ENCODE measurements at places on chromosomes 13 and 19.

- no peak for DNase-seq
Observed at GRCh38 chr13:103557878-103558277, 491.7 kb upstream of the SLC10A2 start.

DNA sequence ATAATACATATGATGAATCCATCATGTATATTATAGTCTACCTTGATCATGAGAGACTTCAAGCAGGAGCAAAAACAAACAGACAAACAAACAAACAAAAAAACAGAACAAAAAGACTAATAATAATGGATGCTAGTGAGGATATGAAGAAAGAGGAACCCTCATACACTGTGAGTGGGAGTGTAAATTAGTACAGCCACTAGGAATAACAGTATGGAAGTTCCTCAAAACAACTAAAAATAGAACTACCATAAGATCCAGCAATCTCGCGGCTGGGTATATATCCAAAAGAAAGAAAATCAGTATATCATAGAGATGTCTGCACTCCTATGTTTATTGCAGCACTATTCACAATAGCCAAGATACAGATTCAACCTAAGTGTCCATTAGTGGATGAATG lies 7.0 kb upstream of the DLEU7 start:
- no peak for DNase-seq

DNA sequence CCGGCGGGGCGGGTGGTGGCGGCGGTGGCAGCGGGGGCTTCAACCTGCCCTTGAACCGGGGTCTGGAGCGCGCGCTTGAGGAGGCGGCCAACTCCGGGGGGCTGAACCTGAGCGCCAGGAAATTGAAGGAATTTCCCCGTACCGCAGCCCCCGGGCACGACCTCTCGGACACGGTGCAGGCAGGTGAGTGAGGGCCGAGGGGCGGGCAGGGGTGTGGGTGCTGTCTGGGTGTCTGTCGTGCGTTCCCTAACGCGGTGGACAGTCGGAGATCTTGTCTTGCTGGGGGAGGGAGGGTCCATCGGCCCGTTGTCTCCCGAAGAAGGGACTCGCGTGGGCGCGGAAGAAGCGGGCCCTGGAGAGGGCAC lies 533 bp downstream of the LRCH1 start:
- DNase-seq, result no peak

DNA sequence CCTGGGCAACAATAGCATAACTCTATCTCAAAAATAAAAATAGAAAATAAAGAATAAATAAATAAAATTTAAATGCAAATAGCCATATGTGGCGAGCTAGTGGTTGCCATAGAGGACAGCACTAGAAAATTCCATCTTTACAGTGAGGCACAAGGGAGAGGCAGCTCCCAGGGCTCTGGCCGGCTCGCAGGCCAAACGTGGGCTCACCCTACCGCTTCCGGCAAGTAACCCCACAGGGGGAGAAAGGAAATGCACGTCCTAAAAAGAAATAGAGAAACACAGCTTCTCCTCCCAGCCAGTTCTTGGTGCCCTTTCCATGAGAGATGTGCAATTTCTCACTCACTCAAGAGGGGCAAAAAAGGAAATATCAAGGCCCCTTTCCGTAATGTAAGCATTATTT lies 12.4 kb upstream of the GRWD1 start:
- DNase-seq, result no peak

- DNase-seq, result no peak
Observed at GRCh38 chr19:48968813-48969218, 3.7 kb downstream of the FTL start.

GRCh38 chr13:20921572-20921971 lies 19.0 kb upstream of the XPO4 start:
- DNase-seq, result no peak

- DNase-seq, result peak; percentile 73
Observed at GRCh38 chr13:28744091-28744536, 25.3 kb upstream of the SLC46A3 start.

DNA sequence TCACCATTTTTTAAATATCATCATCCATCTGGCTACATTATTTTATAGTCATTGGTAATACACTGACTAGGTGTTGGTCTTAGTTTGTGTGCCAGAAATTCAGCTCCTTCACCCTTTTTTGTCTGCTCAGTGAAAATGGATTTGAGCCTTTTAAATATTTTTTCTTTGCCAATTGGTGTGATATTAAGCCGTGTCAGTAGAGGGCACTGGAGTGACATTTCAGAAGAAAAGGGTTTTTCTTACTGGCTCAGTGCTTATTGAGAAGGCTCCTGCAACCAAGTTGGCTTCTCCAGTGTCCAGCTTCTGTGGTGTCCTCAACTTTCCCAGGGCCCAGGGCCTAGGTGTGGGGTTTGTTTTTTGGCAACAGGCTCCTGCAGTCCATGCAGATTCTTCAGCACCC lies 546.6 kb downstream of the DACH1 start:
- no peak for DNase-seq

GRCh38 chr19:39906283-39906682 lies 28.2 kb downstream of the FCGBP start:
- DNase-seq, result no peak

DNA sequence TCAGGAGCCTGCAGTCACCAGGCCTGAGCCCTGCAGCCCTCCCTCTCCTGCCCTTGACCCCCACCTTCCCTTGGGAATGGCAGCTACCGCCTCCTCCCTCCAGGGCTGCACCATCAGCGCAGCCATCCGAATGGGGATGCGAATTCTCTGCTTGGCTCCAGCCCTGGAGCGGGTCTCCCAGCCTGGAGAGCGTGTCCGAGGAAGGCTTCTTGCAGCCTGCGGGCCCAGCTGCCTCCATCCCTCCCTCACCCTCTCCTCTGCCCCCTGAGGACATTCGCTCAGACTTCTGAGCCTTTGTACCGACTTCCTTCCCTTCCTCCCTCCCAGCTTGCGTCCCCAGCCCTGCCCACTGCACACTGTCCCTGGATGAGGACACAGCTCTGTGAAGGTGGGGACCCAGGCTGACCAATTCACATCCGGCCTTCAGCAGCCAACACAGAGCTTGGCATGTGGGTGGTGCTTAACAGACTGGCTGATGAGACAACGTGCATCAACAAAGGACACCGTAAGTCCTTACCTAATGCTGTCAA lies 6.0 kb upstream of the NKPD1 start:
- no peak for DNase-seq

DNA sequence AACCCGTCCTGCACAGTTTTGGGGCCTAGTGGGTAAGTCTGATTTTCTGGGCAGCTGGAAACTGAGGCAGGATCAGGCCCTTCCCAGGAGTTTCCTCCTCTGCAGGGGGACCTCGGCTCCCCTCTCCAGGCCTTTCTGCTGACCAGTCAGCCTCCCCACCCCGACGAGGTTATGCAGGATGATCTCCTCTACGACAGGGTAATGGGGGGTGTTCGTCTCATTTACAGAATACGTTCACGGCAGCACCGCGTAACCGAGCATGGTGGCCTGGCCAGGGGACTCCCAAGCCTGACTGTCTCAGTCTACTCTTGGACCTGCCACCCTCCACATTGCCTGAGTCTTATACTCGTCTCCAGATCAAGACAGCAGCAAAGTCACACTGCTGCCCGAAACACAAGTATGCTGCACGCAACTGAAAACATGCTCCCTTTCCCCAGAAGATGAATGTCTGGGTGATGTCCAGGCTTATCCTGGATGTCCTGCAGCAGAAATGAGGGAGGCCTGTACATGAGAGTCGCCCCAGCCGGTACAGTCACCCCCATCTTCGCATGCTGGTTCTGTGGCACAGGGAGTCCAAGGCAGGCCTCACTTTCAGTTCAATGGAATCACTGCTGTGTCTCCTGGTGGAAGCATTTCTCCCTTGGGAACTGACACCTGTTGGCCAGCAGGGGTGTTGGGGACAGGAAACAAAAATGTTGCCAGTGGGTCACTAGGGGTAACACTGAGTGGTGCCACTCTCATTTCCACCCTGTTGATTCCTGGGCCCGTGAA lies 120.8 kb downstream of the SOX1 start:
- DNase-seq, result no peak

GRCh38 chr19:16449330-16449961 lies 22.3 kb downstream of the EPS15L1 start:
- DNase-seq, result no peak

DNA sequence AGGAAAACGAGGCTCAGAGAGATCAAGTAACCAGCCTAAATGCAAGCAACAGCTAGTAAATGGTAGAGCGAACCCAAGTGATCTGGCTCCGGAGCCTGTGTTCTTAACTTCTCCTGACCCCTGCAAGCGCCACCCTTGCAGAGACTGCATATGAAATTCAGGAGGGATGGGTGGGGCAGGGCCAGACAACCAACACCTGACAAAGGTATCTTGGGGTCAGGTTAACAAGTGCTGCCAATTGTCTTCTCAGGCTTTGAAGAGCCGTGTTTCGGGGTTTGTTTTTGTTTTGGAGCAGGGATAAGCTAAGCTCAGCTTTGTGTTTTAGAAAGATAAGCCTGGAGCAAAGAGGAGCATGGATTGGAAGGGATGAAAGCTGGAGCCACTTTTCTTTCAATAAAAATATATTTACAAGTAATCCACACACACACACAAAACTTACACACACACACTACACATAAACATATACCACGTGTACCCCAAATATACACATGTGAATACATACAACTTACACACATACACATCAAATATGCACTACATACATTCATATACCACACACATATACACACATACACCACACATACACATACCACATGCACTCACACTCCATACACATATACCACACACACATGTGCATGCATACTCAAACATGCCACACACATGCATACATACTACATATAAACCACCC lies 722.0 kb downstream of the DIAPH3 start:
- no peak for DNase-seq
